ENCODE measurements at places on chromosomes 12 and 14. TPM values are rescaled to one million over a fixed set of nuclear protein-coding genes. Genes with fewer than 3 reads are reported as not detected.

ATF7IP gene
- total RNA-seq: 107 TPM

KRT4 gene
- total RNA-seq: not detected

TRPV4 gene
- 1.0 TPM for total RNA-seq

KCNMB4 gene
- total RNA-seq: 18.0 TPM

SERPINA12 gene
- not detected for total RNA-seq

TDRD9 gene
- not detected for total RNA-seq

SETD1B gene
- 8.9 TPM for total RNA-seq

GRCh38 chr12:50394469-50395029 is 1.9 kb downstream of the FAM186A start:
- no peaks in the 10 kb centered on the region for H3K4me1 ChIP-seq
- H3K27ac ChIP-seq: no peak overlapping the region
- no peak overlapping the region for H3K4me3 ChIP-seq
- no peaks in the 10 kb centered on the region for H3K27me3 ChIP-seq
- DNase-seq: no peak
- no peaks in the 10 kb centered on the region for H3K36me3 ChIP-seq

- H3K4me3 ChIP-seq: no peak overlapping the region
- no peaks in the 10 kb centered on the region for H3K36me3 ChIP-seq
- no peak overlapping the region for H3K27ac ChIP-seq
- no peak for DNase-seq
- H3K4me1 ChIP-seq: no peaks in the 10 kb centered on the region
These were observed 52.6 kb upstream of the RIC8B start for GRCh38 chr12:106721915-106722314.

GRCh38 chr12:112096667-112097066 is 11.9 kb downstream of the NAA25 start:
- H3K4me3 ChIP-seq: no peak overlapping the region
- no peak for DNase-seq
- H3K4me1 ChIP-seq: no peaks in the 10 kb centered on the region
- H3K27ac ChIP-seq: peak overlapping the region; percentile 67
- H3K36me3 ChIP-seq: peaks cover 33% of the 10 kb centered on the region

DNA sequence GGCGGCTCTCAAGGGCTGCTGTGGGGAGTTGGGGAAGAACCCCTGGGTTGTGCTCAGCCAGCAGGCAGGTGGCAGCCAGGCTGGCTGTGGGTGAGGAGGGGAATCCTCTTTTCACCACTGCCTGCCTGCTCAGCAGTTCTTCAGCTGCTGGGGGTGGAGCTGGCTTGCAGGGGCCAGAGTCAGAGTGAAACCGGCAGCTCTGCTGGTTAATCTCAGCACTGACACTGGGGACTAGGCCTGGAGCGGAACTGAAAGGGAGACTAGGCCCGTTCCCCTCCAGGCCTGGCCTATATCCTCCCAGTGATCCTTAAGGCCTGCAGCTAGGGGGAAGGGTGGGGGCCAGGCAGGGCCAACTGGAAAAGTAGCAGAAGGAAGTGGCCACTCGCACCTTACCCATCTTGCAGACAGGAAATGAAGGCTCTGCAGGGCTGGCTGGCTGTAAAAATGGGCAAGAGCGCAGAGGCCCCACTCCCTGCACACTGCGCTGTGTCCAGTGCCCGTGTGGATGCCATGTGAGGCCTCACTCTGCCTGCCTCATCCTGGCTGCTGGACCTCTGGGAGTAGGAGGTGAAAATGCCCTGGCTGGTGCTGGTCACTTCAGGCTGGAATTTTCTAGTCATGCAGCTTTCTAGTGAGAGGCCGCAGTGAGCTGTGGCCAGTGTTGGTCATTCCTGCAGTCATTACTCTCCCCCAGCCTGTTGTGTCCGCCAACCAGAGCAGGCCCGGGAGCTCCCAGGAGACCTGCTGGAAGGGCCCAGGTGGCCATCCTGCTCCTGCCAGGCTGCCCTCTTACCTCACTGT is 39.4 kb downstream of the SH2B3 start:
- H3K27me3 ChIP-seq: no peaks in the 10 kb centered on the region
- peaks cover 15% of the 10 kb centered on the region for H3K36me3 ChIP-seq
- H3K4me3 ChIP-seq: no peak overlapping the region
- H3K4me1 ChIP-seq: peaks cover 7% of the 10 kb centered on the region
- peak overlapping the region; percentile 84 for H3K27ac ChIP-seq

DNA sequence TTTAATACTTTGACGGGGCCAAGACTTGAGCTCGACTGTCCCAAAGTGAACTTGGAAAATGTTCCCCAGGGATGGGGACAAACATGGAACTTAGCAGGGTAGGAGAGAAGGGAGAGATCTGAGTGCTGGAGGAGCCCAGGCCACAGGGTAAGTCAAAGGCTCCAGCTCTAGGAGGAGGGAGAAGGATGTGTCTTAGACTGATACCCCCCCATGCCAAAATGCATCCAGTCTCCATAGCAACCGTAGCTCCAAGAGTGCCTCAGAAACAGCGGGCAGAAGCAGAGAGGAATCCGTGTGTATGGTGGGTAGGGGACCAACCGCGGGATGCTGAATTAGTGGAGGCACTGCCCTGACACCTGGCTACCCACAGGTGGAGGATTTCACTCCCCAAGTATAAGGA is 845 bp upstream of the AGAP2 start:
- peak overlapping the region; percentile 62 for H3K4me3 ChIP-seq
- H3K27ac ChIP-seq: no peak overlapping the region
- peaks cover 19% of the 10 kb centered on the region for H3K4me1 ChIP-seq
- peaks cover 96% of the 10 kb centered on the region for H3K27me3 ChIP-seq

DNA sequence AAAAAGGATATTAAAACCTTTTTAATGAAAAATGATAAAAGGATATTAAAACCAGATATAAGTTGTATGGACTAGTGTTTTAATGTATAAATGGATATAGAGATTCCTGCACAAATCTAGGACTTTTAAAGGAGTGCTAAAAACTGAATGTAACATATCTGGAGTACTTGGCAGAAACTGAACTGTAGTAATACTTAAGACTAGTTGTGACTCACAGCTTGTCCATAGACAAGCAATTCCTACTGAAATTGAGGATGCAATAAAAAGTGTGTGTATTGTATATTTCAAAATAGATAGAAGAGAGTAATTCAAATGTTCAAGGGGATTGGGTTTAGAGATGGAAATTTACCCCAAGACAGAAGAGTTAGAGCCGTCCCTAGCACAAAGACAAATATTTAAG is 59.6 kb downstream of the FBXO33 start:
- H3K27me3 ChIP-seq: no peaks in the 10 kb centered on the region
- DNase-seq: no peak
- H3K4me3 ChIP-seq: no peak overlapping the region
- no peaks in the 10 kb centered on the region for H3K36me3 ChIP-seq

DNA sequence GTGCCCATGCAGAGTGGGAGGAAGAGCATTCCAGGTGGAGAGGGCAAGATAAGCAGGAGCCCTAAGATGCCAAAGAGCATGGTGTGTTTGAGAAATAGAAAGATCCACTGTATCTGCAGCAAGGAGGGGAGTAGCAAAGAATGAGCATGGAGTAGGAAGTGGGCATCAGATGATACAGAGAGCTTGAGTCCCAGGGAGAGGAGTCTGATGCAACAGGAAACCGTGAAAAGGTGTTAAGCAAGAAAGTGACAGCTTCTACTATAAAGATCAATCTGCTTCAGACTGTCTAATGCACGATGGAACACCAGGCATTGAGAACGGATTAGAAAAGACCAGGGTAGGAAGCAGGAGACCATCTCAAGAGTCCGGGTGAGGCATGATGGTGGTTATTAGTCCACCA is 12.3 kb upstream of the GPRC5D start:
- H3K27ac ChIP-seq: no peak overlapping the region
- H3K4me3 ChIP-seq: no peak overlapping the region
- no peaks in the 10 kb centered on the region for H3K36me3 ChIP-seq

GRCh38 chr14:104358528-104359300 is 220.3 kb downstream of the KIF26A start:
- H3K27me3 ChIP-seq: no peaks in the 10 kb centered on the region
- no peaks in the 10 kb centered on the region for H3K4me1 ChIP-seq
- DNase-seq: no peak
- no peak overlapping the region for H3K4me3 ChIP-seq
- no peaks in the 10 kb centered on the region for H3K36me3 ChIP-seq

GRCh38 chr12:19525274-19525673 is 86.0 kb downstream of the AEBP2 start:
- H3K27ac ChIP-seq: no peak overlapping the region
- no peak for DNase-seq
- no peaks in the 10 kb centered on the region for H3K27me3 ChIP-seq
- no peak overlapping the region for H3K4me3 ChIP-seq

DNA sequence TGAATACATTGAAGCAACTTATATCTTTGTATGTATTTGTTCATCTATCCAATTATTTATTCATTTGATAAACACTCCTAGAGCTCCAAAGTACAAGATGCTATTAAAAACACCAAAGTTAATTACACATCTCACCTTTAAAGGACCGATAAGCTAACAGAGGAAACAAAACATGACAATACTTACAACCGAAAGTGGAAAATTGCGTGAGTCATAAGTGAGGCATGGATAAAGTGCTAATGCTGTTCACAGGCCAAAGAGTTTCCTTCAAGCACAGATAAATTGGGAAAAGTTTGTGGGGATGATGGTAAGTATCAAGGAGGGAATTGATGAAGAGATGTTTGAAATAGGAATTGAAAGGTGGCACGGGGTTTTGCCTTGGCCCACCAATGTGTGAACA is 172.8 kb upstream of the KITLG start:
- no peaks in the 10 kb centered on the region for H3K36me3 ChIP-seq
- H3K27me3 ChIP-seq: no peaks in the 10 kb centered on the region
- no peak overlapping the region for H3K4me3 ChIP-seq
- no peak overlapping the region for H3K27ac ChIP-seq
- H3K4me1 ChIP-seq: no peaks in the 10 kb centered on the region

- H3K4me3 ChIP-seq: no peak overlapping the region
- no peaks in the 10 kb centered on the region for H3K27me3 ChIP-seq
- DNase-seq: peak; percentile 48
- no peaks in the 10 kb centered on the region for H3K4me1 ChIP-seq
- no peak overlapping the region for H3K27ac ChIP-seq
- H3K36me3 ChIP-seq: no peaks in the 10 kb centered on the region
These were observed 105.1 kb downstream of the NDUFA12 start for GRCh38 chr12:94898388-94898787.

- no peak overlapping the region for H3K27ac ChIP-seq
- no peaks in the 10 kb centered on the region for H3K36me3 ChIP-seq
- no peak for DNase-seq
- H3K4me1 ChIP-seq: peaks cover 29% of the 10 kb centered on the region
- H3K4me3 ChIP-seq: no peak overlapping the region
These were observed 2.6 kb downstream of the RASSF9 start for GRCh38 chr12:85833579-85833978.

DNA sequence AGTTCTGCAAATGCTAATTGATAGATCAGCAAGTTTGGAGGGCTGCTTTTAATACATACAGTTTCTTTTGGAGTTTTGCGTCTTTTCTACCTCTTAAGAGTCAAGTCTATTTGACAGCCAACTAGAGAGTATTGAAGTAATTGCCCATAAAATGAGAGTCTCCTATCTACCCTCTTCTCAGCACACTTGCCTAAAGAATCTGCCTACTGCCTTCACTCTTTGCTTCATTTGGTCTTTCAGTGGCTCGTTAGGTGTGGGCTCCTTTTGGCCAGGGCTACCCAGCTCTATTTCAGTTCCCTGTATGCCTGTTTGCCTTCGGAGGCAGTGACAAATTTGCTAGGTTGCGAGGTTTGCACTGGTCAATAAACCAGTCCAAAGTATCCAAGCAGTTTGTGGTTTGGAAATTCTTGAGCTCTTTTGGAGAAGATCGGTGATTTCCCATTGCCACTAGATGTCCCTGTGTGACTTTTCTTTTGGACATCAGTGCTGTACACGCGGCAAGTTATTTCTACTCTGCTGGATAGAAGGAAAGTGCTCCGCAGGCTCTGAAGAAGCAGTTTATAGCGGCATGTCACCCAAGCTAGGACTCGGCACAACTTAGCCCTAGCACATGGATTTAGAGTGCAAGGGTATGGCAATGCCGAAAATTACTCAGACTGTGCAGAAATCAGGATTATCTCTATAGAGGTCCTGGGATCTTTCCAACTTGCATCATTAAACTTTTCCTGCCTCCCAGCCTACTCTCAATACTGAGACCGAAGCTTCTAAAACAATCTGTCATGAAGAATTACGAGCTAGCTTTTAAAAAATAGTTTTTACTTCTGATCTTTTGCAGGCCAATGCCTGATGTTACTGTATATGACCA is 38.6 kb downstream of the MGST1 start:
- peak; percentile 65 for DNase-seq
- H3K4me3 ChIP-seq: no peak overlapping the region
- H3K36me3 ChIP-seq: no peaks in the 10 kb centered on the region
- H3K27ac ChIP-seq: no peak overlapping the region
- no peaks in the 10 kb centered on the region for H3K27me3 ChIP-seq

DNA sequence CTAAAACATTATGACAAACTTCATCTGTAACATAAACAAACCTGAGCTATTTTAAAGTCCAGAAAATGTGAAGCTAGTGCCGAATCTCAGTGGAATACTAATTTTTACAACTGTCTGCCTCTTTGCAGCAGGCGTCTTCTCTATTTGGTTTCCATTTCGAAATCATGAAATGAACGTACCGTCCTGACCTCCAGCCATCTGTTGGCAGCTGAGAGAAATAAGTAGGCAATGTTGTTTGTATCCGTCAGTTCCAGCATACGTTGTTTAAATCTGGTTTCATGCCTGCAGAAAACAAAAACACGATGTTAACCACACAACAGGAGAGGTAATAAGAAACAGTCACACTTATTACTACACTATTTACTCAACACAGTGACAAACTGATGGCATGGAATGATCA is 54.3 kb upstream of the KCNJ8 start:
- no peak for DNase-seq
- H3K27me3 ChIP-seq: no peaks in the 10 kb centered on the region
- H3K27ac ChIP-seq: no peak overlapping the region
- H3K4me1 ChIP-seq: no peaks in the 10 kb centered on the region
- no peaks in the 10 kb centered on the region for H3K36me3 ChIP-seq

GRCh38 chr14:56945291-56945690 is 135.0 kb upstream of the OTX2 start:
- no peak for DNase-seq
- no peaks in the 10 kb centered on the region for H3K36me3 ChIP-seq
- no peaks in the 10 kb centered on the region for H3K4me1 ChIP-seq
- H3K4me3 ChIP-seq: no peak overlapping the region
- no peaks in the 10 kb centered on the region for H3K27me3 ChIP-seq
- no peak overlapping the region for H3K27ac ChIP-seq

DNA sequence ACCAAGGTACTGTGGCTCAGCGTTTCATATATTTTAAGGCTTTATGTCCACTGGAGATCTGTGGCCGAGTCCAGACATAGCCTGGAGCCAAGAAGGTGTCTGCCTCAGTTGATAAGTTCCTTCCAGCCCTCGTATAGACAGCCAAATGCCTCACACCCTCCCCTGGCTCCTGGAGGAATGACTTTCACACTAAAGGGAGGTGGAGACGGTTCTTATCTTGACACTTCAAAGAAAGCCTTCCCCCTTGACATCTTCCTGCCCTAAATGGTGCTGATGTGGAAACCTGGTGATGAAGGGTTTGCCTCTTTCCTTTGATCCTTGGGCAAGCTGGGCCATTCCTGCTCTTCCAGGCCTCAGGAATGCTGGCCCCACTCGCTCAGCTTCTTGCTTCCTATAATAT is 474.8 kb upstream of the TBX3 start:
- no peak for DNase-seq
- no peak overlapping the region for H3K27ac ChIP-seq
- no peak overlapping the region for H3K4me3 ChIP-seq
